ENCODE measurements at places on chromosomes 7 and 10.

DNA sequence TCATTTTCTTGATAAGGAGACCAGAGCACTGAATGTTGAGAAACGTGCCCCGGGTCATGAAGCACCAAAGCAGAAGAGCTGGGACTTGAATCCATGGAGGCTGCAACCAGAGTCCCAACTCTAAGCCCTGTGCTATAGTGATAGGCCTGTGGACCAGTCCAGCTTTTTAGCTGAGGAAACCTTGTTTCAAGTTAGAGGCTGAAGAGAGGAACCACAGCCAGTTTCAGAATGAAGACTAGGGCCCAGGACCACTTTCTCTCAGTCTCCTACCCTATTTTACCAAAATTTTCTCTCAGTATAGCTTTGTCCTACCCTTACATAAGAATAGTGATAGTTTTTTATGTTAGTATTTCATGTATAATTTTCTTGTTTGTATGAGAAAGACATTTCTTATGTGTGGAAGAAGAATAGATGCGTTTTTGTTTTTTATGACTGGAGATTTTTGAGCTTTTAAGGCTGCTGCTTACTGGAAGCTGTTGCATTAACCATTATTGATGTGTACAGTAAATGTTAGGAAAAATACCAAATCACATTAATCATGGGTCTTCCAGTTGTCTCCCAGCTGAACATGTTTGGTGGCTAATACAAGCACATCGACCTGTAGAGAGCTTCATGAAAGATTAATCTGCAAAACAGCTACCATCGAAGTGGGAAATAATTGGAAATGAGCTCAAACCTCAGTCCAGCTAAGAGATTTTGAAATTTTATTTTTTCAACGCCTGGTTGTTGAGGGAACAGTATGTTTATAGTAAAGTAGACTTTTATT is 45.0 kb upstream of the CSTF2T start:
- DNase-seq, result no peak

DNA sequence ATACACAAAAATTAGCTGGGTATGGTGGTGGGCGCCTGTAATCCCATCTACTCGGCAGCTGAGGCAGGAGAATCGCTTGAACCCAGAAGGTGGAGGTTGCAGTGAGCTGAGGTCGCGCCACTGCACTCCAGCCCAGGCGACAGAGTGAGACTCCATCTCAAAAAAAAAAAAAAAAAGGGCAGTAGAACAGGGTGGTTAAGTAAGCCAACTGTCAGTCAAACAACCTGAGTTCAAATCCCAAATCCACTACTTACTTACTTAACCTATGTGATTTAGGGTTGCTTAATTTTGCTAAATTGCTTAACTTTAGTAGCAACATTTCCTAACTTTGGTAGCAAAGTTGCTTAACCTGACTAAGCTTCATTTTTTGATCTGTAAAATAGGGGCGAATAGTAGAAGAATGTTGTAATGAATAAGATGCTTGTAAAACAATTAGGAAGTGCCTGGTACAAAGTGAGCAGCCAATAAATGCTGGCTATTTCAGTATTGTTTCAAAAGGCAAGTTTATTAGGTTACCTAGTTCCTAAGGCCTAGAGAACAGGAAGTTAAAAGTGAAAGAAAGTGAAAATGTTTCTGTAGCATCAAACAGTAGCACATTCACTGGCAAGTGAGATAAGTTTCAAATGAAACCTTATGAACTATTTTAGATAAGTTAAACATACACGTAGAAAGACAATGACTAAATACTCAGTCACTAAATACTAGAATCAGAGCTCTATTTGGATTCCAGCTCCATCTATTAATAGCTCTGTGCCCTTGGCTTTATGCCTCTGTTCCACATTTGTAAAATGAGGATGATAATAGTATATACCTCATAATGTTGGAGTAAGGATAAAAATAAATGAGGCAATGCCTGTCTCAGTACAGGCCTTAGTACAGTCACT is 64.3 kb downstream of the HOXA1 start:
- peak; percentile 51 for DNase-seq

DNA sequence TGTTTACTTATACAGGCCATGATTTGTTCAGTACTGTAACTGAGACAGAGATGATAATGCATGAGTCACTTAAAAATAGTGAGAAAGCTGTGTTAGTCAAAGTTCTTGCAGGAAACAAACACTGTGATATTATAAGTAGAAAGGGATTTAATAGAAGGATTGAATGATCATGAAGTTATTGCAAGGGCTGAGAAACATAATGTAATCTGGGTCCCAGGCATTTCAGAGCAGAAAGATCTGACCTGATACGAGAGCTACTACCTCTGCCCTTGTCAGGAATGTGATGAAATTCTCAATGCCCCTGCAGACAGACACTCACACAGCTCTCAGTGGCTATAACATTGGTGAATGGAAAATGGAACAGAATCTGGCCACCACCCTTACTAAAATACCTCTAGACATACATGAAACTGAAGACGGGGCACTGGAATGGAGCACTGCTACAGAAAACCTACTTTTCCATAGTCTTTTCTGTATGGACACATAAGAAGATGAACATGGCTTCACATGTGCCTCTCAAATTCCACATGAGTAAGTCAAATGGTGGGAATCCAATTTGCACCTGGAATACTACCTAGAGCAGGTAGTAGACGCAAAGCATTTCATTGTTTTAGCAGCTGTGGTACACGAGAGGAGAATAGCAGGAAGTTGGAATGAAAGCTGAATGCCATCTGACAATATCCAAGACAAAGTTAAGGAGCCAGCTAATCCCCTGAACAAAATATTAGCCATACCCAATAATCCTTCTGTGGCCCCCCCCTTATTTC is 19.1 kb upstream of the VWDE start:
- no peak for DNase-seq

DNA sequence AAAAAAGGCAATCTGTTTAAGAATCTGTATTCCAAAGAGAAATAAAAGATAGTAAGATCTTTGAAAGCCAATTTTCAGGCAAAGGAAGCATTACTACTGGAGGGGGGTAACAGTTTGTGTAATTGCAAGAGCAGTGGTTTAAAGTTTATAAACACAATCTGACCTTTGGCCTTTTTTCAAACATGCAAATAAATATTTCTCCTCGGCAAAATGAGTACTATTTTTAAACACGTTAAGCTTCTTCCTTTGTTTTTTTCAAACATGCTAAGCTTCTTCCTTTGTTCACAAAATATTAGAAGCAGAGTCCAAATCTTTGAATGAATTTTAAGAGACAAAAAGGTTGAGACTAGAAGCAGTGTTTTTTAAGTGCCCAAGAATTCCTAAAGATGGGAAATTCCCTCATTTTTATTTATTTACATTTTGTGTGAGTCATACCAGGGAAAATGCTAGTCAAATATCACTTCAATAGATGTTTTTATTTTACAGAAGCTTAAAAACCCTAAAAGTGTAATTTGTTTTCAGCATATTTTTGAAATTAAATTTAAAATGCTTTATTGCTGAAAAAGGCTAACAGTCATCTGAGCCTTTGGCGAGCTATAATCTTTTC is 229.3 kb downstream of the GPR37 start:
- DNase-seq, result no peak

DNA sequence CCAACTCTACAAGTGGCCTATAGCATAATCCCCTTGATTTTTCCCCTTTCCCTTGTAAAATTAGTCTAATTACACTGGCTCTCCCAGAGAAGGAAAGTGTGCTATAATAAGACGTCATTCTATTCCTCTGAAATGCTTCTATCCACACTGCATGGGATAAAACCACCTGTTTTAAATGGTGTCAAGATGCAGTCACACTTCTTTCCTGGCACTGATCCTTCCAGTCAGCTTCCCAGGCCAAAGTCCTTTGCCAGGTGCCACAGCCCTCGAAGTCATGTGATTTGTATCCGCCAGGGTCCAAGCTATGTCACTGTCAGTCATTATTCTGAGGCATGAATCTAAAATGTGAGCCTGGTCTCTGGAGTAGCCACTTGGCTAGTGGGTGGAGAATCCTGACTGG is 169.0 kb upstream of the KIAA1217 start:
- no peak for DNase-seq

Measured in GM10248 (cell line).